ENCODE measurements at places on chromosomes 11 and 22.

GRCh38 chr22:35930933-35931332, 97.7 kb downstream of the RBFOX2 start:
- DNase-seq, result peak; percentile 92

DNA sequence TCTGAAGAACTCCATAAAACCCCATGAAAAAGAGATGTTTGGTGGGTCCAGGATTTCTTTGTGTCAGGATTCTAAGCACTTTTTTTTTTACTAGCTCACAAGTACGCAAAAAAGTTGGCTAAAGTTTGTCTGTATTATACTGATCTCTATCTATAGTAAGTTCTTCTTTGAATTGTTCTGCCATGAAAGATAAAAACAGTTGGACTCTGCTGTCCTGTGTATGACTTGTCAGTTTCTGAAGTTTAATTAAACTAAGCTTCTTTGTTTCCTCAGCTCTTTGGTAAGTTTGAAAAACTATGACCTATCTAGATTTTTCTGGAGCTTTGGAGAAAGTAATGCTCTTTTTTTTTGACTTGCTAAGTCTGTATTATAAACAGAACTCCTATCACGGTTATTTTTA, 812.2 kb upstream of the LUZP2 start:
- no peak for DNase-seq

DNA sequence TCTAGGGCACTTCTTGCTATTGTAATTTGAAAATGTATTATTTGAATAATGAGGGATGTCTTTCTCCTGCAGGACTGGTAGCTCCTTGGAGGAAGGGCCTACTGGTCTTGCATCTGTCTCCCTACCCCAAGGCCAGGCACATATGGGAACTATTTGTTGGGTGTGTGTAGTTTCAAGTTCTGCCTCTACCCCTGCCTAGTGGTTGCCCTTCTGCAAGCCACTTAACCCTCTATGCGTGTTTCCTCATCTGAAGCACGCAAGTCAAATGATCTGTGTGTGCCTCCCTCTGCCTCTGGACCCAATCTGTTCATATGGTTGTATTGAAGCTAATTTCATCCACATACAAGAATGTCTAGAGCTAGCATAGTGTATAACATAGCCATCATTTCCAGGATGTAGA, 67.0 kb downstream of the WNT11 start:
- no peak for DNase-seq

DNA sequence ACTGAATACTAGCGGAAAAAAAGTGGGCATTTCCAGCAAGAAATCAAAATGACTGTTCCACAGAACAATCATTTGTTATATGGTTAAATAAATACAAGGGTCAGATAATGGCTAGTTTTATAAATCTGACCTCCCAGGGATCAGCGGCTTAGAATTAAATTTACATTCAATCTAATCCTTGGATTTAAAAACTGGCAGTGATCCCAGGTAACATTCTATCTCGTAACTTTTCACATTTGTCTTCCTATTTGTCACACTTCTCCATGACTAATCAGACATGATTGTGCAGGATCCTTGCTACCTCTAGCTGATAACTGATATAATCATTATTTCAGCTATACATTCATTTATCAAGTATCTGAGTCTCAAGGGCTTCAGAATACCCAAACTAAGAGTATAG, 2.9 kb upstream of the MMP3 start:
- no peak for DNase-seq

DNA sequence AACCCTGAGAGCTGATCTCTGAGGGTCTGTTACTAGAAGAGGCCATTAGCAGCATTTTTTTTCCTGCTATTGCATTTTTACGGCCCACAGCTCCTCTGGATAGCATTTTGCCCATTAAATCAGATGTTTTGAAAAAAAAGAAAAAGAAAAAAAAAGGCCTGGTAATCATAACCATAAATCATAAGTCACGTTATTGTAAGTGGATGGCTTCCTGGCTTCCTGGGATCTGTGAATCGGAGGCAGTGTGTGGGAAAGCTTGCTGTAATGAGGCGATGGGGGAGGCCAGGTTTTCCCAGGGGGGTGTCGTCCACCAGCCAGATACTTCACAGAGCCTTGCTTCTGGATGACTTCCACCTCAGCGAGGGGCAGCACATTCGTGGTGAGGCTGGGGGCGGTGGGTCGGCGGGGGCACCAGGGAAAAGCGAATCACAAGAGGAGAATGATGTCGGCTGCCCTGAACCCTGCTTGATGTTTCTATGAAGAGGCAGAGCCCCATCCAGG, 106.5 kb upstream of the SYT13 start:
- DNase-seq, result no peak

DNA sequence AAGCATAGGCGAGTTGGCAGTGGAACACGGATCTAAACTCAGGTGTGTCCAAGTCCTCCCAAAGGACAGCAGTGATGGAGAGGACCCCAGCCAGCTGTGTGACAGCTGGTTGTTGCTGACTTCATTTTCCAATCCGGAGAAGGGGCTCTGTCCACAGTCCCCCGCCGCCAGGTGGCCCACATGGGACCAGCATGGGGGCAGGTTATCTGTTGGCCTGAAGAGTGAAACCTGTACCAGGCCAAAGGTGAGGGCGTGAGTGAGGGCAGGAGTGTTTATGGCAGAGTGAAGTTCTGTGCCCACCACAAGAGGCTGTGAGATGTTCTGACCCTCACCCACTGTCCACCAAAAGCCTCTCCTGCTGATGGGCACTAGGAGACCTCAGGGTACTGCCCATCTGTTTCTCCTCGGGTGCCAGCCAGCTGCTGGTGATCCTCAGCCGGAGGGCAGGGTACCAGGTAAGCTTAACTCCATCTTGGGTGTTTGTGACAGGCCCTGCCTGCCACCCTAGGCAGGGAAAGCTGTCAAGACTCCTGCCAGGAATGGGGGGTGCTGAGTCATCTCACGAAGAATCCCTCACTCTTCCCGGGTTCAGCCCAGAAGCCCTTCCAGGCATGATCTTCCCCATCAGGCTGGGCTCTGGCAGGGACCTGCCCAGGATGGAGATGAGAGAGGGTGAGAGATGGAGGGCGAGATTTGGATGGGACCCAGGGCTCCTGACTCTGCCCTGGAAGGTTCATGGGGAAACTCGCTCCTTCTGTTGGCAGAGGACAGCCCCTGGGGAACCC, 15.5 kb upstream of the TAB1 start:
- no peak for DNase-seq

GRCh38 chr11:44711787-44712608, 14.8 kb upstream of the TSPAN18 start:
- DNase-seq, result no peak

DNA sequence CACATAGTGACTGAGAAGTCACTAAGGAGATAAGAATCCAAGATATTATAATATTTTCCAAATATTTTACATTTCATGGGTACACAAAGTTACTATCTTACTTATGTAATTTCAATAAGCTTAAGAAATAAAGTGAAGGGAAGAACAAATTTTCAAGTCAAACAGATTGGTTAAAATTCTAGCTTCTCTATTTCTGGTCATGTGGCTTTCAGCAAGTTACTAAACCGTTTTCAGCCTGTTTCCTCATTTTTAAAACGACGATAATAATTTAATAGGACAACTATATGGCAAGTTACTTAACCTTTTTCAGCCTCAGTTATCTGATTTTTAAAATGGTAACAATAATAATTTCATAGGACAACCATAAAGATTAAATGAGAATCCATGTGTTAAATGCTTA, 15.6 kb downstream of the DCUN1D5 start:
- DNase-seq, result no peak

DNA sequence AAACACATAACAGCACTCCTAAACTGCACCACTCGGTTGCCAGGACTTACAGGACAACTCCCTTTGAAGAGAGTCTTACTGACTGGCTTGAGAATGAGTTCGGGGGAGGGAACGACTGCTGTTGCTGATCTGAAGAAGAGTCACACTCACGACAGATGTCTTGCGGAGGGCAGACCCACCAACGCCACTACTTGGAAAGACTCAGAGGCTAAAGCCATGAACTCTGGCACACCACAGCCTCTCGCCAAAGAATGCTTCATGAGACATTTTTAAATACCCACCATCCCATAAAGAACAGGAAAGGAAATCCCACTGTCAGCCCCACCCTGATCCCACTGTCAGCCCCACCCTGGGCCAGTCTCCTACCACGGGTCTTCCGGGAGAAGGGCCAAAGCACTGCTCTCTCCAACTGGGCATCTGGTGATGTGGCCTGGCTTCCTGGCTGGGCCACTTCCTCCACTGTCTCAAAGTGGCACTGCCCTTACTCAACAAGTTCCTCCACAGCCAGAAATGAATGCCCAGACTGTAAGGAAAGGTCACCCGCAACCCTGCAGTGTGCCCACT, 73.6 kb downstream of the MICAL3 start:
- no peak for DNase-seq

DNA sequence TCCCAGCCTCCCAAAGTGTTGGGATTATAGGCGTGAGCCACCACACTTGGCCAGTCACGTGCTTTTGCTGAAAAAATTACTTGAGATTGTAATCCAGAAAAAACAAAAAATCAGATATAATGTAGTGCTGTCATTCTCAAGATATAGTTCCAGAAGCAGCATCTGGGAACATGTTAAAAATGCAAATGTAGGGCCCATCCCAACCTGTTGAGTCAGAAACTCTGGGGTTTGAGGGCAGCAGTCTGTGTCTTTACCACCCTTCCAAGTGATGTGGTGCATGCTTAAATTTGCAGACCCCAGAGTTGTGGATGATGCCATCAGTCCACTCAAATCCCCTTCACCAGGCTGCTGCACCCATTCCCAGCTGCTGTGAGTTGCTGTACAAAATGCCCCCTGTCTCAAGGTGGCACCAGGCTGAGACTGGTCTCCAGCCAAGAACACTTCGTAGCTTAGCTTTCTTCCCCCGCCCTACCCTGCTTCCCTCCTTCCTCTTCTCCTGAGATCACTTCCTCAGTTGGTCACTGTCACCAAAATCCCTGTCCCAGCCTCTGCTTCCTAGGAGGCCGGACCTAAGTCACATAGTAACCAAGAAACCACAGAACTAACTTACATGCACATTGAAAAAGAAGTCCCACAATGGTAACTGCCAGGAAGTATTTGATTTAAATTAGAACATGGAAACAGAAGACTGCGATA, 18.2 kb upstream of the ARRB1 start:
- no peak for DNase-seq

DNA sequence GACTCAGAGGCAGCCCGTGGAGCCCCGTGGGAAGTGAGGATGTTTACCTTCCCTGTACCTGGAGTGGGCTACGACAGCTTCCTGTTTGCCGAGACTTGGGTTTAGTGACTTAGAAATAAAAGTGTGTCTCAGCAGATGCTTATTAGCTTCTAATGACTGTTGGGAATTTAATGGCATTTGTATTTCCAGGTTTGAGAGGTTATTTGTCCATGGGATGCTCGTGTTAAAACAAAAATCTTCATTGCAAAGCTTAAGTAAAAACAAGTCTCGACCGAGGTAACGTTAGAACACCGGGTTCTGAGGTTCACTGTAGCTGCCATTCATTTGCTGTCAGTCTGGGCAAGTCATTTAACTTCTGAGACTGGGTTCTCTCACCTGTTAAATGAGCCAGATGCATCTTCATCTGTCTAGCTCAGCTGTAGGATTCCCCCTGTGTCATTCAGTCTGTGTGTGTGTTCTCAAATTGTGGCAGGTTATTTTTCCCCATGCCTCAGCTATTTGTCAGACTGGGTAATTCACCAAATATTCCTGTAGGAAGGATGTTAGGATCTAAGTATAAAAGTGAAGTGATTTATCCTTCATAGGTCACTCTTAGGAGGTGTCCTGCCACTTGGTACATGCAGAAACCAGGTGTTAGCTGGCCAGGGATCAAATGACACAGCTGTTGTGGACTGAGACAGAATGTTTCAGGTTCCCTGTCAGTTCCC, 791 bp downstream of the EI24 start:
- peak; percentile 9 for DNase-seq

GRCh38 chr22:24133187-24133965, 47.9 kb upstream of the SUSD2 start:
- DNase-seq, result peak; percentile 58

DNA sequence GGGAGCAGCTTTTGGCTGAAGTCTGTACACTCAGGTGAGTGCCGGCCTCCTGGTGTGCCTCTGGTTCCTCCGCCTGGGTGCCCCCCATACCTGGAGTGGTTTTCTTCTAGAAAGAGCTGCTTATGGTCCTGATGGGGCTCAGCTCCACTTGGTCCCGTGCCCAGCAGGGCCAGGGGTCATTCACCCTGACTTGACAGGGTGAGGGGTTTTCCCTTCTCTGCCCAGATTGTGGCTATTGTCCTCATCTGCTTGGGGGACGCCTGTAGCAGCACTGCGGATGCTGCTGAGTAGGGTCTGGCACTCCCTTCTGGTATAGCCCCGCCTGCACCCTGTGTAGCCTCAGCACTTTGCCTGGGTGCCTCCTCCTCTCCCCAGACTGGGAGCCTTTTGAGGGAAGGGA, 8.2 kb downstream of the OMP start:
- DNase-seq, result no peak

GRCh38 chr22:20546541-20546950, 39.1 kb downstream of the MED15 start:
- no peak for DNase-seq

DNA sequence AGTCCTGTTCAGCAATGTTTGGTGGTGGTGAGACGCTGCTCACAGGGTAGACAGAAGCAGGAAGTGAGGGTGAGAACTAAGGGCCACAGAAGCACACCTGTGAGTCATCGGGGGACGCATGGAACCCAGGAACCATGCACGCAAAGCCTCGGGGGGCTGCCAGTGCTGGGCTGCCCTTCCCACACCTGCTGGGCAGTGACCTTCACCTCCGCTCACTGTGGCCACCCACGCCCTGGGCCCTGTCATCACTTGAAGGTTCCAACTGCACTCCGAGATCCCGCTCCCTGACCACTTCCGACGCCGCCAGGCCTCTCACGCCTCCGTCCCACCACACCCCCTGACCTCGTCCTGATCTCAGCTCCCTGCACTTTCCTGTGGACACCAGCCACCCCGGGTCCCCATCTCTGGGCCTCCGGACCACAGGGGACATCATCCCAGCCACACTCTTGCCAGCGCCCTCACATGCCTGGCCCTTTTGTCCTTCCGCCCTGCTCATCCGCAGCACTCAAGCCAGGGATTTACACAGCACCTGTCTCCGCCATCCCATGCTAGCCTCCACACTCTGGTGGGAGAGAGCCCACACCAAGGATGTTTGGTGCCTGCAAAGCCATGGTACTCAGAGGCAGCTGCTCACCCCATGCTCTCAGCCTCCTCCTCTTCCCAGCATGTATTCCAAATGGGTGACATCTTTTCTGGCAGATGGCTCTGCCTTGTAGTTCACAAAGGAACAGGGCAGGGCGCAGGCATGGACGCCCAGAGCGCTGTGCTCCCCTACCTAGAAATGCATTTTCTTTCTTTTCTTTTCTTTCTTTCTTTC, 23.1 kb upstream of the ATXN10 start:
- DNase-seq, result no peak

DNA sequence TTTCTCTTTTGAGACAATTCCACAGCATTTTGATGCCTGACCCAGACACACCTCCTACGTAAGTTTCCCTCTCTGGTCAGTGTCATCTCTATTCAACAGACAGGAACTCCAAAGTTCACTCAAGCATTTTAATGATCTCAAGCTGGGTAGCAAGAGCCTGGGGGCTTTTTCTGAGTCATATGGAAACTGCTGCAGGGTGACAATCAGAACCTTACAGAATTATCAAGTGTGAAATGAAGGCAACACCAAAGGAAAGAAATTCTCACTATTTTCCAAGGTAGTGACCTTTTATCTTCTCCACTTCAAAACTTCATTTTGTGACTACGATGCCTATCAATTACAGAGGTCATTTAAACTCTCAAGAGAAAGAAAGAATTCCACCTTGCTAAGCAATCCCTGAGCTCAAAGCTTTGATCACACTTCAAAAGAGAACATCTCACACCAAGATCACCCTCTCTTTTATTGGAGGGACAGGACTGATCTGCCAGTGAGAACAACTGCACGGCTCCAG, 229.0 kb upstream of the ZC3H12C start:
- DNase-seq, result peak; percentile 4

GRCh38 chr11:113647856-113648255, 58.3 kb downstream of the TMPRSS5 start:
- DNase-seq, result no peak

GRCh38 chr22:32587449-32587848, 112.8 kb downstream of the FBXO7 start:
- DNase-seq, result peak; percentile 34
